Fibroblast of skin of right biceps (primary cell): ENCODE measurements at places on chromosomes 6 and 20.
A peak's percentile ranks its signal among the peaks of the same experiment; 100 is the strongest.

GRCh38 chr6:119350952-119351372 is 1.4 kb upstream of the MAN1A1 start:
- DNase-seq: peak; percentile 49

DNA sequence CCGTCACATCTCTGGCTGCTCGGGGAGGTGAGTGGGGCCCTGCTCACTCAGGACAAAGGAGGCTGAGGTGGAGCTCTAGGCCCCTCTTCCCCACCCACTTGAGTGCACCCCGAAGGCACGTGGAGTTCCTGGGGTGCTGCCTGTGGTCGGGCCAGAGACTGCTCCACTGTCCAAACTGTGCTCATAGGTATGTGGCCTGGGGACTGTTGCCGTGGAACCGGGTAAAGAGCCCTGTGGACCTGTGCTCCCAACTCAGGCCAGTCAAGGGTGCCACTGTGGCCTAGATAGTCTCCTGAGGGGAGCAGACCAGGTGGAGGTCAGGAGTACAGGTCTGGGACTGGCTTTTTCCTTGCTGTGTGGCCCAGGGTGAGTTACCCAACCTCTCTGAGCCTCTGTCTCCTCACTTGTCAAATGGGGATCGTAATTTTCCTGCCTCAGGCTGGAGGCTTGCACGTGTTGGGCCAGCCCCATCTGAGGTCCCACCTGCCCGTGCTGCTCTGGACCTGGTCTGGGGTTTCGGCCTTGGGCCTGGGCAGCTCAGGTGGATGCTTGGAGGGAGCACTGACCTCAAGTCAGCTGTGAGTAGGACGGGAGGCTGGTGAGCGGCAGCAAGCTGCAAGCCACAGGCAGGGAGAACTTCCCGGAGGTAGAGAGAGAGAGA is 12.4 kb upstream of the NPBWR2 start:
- no peak for DNase-seq

GRCh38 chr6:126632271-126632670 is 292.4 kb downstream of the CENPW start:
- no peak for DNase-seq

DNA sequence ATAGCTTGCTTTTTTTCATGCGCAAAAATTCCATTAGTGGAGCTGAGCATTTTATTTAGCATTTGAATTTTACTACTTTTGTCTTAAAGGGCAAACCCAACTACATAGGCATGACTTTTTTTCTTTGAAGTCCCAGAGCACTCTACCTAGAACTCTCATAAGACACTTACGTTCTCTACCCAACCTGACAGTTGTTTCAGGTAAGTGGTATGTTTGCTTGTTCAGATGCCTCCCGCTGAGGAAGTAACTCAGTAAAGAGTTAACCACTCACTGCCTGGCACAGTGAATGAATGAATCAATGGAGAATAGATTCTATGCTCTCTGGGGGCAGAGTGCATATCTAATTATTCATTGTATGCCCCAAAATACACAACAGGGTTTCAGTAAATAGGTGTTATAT is 212.3 kb upstream of the PRDM1 start:
- DNase-seq: no peak

GRCh38 chr6:146891615-146892265 is 293.0 kb downstream of the ADGB start:
- DNase-seq: peak; percentile 29

DNA sequence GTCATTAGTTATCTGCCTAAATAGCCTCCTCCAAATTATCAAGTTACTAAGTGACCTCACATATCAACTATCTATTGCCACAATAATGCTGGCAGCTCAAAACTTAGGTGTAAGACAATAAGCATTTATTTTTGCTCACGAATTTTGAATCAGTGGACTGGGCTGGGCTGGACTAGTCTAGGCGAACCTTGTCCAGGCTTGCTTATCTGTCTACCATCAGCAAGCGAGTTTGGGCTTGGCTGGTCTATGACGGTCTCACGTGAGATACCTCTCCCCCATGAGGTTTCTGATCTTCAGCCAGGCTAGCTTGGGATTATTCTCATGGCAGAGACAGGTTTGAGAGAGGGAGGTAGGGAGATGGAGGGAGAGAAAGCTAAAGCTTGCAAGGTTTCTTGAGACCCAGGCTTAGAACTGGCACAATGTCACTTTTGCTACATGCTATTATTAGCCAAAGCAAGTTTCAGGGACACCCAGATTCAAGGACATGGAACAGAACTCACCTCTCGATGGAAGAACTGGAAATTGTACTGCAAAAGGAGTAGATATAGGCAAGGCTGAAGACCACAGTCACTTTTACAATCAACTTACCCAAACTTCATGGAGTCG is 80.9 kb downstream of the WASF1 start:
- DNase-seq: no peak

- DNase-seq: no peak
Observed at GRCh38 chr6:169977434-169978265, 226.2 kb downstream of the ERMARD start.

DNA sequence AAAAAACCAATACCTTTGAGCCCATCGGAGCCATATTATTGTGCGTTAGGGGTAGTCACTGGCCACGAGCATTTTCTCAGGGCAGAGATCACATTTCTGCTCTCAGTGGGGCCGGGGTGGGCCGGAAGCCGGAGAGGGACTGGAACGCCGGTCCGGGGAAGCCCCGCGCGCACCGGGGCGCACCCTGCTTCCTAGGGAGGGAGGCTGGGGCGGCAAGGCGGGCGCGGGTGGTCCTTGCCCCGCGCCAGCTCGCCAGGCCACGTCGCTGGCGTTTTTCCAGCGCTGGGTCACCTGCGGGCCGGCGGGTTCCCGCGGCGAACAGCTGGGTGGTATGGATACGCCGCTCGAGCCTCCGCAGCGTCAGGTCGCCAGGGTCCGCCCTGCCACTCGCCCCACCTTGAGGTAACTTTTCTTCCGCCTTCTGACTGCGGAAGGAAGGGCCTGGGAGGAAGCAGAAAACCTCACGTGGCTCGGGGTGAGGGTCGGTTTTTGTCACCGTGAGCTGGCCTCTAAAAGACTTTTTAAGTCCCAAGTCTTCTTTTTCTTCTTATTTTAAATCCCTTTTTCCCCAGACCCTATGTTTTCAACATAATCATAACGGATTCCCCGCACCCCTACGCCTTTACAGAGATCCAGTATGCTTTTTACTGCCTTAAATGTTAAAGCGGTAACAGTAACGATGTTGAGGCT is 2.7 kb upstream of the EEF1A1 start:
- DNase-seq: peak; percentile 56

GRCh38 chr6:6201200-6201599 is 119.3 kb downstream of the F13A1 start:
- no peak for DNase-seq

GRCh38 chr6:30447237-30447636 is 42.1 kb upstream of the HLA-E start:
- peak; percentile 23 for DNase-seq

DNA sequence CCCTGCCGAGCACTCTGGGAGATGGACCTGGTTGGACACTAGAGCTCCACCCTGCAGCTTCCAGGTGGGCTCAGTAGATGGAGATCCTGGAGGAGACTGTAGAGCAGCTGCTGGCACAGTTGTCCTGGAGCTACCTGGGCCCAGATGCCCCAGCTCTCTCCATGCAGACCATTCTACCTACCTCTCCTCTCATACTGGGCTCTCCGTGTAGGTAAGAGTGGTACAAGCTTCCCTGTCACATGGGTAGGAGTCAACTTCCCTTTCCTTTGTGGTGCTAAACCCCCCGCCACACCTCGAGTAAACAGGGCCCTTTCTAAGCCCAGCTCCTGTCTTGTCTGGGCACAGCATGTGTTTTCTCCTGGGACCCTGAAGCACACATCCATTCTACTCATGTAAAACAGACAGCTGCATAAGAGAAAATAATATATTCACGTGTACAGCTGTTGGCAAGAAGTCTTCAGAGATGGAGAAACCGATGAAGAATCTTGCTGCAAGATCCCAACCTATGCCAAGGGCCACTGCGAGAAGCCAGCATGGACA is 108.1 kb upstream of the DUSP22 start:
- no peak for DNase-seq

- no peak for DNase-seq
Observed at GRCh38 chr6:99608059-99608885, 1.6 kb downstream of the PRDM13 start.

DNA sequence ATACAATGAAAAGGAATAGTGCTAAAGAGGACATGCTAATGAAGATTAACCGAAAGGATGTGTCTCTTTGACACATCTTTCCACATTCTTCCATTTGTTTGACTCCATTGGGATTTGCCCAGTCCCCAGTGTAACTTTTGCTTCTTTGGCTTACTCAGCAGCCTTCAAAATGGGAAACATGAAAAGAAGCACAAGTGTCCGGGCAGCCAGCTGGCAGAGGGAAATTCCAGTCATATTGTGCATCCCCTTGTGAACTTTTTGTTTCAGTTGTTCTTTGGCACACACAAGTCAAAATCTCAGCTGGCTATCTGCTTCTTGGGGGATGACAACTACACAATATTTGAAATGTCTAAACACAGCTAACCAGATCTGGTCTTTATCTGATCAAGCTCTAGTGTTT is 157.4 kb downstream of the OGFRL1 start:
- no peak for DNase-seq

GRCh38 chr20:8082989-8083388 is 49.1 kb upstream of the PLCB1 start:
- DNase-seq: no peak

GRCh38 chr6:158474961-158475343 is 84.9 kb upstream of the TMEM181 start:
- DNase-seq: peak; percentile 67

DNA sequence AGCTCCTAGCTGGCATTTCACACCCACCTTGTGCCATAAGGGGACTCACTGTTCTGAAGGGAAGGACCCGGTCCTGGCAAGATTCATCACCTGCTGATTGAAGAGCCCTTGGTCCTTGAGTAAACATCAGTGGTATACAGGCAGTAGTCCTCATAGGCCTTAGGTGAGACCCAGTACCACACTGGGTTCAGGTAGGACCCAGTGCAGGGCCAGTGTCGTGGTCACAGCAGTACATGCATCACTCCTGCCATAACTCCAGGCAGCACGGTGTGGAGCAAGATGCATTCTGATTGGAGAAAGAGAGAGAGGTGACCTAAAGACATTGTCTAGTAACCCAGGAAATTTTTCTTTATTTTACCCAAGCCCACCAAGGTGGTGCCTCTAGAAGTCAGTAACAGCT is 49.1 kb upstream of the THBS2 start:
- DNase-seq: no peak

DNA sequence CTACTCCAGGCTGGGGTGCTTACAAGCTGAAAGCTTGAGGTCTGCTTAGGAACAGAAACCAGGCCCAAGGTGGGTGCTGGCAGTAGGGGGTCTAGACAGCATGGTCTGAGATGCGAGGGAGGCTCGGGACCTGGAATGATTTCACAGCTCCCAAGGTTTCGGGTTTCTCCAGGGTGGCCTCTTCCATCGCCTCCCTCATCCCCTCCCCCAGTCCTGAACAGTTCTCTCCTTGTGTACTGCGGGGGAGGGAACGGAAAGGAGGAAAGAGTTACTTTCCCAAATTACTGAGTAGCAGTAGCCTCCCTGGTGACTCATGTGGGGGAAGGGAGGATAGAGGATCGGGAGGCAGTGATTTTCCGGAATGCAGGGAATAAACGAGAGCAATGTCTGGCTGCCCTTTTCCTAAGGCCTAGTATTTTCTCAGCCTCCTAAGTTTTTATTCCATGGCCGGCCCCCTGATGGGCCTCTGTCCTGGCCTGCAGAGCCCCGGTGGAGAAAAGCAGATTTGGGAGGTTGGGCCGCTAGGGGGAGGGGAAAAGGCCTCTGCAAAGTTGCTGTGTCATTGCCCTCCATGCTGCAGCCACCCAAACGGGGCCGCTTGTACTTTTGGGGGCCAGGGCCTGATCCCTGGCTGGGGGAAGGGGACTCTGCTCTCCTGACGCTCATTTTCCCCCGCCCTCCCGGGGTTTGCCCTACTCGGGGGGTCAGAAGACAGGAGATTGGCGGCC is 1.5 kb downstream of the BRD2 start:
- DNase-seq: peak; percentile 100

DNA sequence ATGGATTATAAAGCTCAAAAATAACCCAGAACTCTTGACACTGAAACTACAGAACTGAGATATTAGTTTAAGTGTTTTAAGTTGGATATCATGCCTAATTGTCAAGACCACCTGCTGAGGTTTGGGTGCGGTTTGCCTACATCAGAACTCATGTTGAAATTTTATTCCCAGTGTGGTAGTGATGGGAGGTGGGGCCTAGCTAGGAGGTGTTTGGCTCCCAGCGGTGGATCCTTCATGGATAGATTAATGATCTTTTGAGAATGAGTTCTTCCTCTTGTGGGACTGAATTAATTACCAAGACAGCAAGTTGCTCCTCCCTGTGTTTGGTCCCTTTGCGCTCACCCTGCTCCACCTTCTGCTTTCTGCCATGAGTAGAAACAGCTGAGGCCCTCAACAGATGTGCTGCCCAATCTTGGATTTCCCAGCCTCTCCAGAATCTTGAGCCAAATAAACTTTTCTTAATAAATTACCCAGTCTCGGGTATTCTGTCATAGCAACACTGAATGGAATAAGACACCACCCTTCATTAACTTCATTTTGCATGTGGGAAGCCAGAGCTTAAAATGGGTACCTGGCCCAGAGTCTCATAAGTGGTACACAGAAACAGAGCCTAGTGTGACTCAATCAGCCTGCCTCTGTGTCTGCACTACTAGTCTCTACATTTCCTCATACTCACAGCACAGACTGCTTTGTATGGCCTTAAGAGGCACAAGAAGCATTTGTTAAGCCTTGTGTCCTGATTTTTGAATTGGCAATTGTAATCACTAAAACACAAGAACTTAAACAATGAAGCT is 158.4 kb downstream of the IBTK start:
- DNase-seq: no peak

- peak; percentile 96 for DNase-seq
Observed at GRCh38 chr6:26017632-26017966, 55.0 kb downstream of the TRIM38 start.

DNA sequence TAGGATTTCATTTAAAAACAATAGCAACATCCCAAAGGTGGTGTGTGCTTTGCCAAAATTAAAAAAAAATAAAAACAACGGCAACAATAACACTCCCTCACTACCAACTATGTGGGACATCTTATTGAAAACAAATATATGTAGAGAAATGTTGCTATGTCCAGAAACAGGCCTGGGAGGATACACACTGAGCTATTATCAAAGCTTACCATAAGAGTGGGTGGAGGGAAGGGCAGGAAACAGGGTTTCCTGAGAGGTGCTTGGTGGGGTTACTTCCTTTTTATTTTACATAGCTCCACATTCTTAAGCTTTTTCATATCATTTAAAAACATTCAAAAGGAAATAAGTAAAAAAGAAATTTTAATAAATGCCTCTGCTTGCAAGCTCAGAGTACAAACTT is 150.0 kb upstream of the RIPOR2 start:
- DNase-seq: no peak

- DNase-seq: no peak
Observed at GRCh38 chr20:33062105-33062824, 8.6 kb downstream of the BPIFB3 start.

DNA sequence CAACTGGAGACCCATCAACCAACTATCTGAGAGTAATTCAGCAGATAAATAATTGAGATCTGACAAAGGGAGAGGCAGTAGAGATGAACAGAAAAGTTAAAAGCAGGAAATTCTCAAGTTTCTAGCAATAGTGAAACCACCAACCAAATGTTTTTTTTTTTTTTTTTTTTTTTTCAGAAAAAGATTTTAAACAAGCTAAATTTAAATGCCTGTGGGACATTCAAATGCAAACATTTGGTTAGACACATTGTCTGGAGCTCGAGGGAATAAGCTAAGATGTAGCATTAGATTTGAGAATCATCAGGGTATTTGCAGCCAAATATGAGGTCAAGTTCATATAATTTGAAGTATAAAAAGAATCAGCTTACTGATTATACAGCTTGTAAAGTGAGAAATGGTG is 16.4 kb downstream of the RANBP9 start:
- DNase-seq: peak; percentile 37

- DNase-seq: no peak
Observed at GRCh38 chr6:157620944-157621343, 202.1 kb upstream of the SNX9 start.
